ENCODE measurements at places on chromosomes 5 and 9.

DNA sequence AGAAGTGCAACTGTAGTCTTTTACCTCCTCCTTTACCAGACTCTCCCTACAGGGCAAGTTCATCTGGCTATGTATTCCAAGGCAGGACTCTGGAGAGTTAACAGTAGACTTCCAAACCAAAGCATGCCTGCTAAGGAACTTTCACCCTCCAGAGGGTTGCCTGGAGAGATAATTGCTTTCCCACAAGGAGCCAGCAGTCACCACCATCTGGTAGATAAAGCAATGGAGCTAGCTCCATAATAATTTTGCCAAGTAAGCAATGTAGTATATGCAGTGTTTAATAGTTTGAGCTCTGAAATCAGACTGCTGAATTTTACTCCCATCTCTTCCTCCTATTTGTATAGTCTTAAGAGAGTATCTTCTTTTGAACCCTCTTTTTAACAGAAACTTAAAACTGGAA lies 566.8 kb upstream of the PTGER4 start:
- no peak for DNase-seq

DNA sequence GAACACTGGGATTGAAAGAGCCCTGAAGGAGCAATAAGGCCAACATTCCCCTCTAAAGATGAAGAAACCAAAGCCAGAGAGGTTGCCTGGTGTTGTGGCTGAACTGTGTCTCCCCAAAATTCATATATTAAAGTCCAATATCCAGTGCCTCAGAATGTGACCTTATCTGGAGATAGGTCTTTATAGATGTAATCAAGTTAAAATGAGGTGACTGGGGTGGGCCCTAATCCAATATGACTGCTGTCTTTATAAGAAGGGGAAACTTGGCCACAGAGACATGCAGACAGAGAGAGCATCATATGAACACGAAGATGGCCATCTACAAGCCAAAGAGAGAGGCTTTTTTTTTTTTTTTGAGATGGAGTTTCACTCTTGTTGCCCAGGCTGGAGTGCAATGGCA lies 66.9 kb upstream of the PLPP1 start:
- no peak for DNase-seq

GRCh38 chr5:179418972-179419371 lies 73.7 kb upstream of the ADAMTS2 start:
- DNase-seq: no peak

DNA sequence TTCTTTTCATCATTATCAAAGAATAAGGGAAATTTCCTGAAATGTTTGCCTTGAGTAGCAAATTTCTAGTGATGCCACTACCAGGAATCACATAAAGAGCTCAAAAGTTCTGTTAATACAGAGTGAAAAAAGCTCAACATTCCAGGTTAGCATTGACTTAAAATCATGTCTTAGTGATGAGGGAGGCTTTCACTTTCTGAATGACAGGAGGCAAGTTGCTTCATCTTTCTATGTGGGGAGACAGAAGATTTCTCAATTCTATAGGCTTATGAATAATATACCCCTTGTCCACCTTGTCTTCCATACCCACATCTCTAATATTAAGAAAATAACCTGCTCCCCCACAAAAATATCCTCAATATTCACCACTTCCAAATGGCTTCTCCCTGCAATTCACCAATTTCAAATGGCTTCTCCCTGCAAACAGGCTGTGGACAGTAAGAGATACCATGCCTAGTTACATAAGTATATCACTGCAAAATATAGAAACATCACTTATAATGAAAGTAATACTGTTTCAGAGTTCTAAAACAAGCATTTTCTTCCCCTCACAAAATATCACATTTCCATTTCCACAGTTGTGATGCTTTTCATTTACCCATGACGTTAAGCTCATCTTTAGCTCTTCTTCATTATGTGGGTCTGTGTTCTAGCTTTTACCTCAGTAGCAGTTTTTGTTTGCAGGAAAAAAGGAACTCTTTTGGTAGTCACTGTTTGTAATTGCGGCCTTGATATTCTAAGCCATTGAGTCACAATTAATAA lies 2.2 kb upstream of the JAK2 start:
- DNase-seq: no peak

Data from LHCN-M2 (cell line).